Mesenchymal stem cell (in vitro differentiated cells and primary cell): ENCODE measurements at places on chromosomes 13 and 19.
A peak's percentile ranks its signal among the peaks of the same experiment; 100 is the strongest.

DNA sequence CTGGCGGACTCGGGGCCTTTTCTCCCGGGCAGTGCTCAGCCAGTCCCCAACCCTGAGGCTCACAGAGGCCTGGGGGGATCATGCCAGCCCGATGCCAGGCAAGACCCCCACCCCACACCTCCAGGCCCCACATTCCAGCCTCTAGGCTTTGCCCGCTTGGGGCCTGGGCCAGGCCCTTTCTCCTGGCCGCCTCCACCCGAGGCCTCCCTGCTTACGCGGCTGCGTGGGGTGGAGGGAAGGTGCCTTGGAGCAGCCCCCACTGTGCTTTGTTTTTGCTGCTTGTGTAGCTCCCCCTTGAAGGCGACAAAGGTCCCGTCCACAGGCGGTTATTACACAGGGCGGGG lies 38.4 kb downstream of the SMIM24 start:
- DNase-seq: no peak

GRCh38 chr19:47495478-47496372 lies 11.7 kb upstream of the KPTN start:
- no peak for DNase-seq

- peak; percentile 2 for DNase-seq
Observed at GRCh38 chr13:87779426-87779825, 108.3 kb downstream of the SLITRK5 start.

- DNase-seq: peak; percentile 40
Observed at GRCh38 chr19:18895038-18895823, 727 bp downstream of the CERS1 start.

DNA sequence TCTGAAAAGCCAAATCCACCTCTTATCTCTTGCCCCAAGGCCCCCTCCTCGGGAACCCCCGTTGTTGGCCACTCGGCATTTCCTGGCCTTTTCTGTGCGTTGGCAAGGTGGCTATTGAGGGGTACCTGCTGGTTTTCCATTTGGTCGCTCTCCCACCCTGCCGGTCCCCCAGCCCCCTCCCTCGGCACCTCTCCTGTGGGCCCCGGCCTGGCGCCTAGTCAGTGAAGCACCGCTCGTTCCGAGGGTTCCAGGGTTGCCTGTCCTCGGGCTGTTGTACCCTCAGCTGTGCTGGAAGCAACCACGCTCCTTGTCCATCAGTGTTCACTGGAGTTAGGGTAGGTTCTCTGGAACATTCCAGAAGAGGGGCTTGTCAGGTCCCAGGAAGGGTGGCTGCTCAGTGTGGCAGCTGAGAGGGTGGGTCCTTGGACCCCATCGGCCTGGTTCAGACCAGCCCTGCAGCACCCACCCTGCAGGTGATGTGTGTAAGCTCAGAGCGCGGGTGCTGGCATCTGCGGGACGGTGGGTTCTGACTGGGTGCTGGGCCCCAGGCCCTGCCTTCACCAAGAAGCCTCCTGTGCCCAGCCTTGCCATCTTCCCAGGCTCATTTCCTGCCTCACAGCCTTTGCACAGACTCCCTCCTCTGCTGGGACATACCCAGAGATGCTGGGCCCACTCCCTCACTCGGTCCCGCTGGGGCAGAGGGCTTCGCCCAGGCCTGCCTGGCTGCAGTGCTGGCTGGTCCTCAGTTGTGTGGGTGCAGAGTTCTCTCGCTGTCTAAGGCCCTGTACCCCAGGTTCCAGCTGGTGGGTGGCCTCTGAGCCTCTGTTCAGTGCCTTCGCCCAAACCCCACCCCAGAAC lies 21.3 kb downstream of the NKPD1 start:
- no peak for DNase-seq

- no peak for DNase-seq
Observed at GRCh38 chr13:32300920-32301319, 14.2 kb downstream of the ZAR1L start.
